ENCODE measurements at places on chromosomes 16 and 17.
A peak's percentile ranks its signal among the peaks of the same experiment; 100 is the strongest.

DNA sequence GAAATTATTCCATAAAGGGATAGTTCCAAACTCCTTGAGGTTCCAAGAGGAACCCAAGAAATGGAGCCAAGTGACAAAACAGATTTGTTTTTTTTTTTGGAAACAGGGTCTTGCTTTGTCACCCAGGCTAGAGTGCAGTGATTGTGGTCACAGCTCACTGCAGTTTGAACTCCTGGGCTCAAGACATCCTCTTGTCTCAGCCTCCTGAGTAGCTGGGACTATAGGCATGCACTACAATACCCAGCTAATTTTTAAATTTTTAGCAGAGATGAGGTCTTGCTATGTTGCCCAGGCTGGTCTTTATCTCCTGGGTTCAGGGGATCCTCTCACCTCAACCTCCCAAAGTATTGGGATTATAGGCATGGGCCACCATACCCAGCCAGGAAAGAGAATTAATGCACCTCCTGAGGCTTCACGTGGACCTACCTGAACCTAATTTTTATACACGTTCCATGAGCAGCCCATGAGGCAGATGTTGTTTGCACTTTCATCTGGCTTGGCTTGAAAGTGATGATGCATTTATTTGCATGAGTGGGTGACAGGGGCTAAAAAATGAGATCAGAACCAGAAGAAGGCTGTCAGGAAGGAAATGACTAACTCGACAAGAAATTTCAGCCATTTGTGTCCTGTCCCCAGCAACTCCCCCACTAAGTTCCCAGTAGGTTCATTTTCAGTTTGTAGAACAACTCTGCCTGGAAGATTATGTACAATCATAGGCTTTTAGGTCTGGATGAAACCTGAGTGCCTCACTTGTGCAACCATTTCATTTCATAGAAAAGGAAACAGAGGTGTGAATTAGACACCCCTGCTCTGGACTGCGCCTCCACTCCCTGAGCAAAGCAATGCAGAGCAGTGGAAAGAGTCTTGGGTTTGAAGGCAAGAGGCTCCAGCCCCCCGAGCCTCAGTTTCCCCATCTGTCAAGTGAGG, 10.3 kb upstream of the IRF8 start:
- DNase-seq: no peak

DNA sequence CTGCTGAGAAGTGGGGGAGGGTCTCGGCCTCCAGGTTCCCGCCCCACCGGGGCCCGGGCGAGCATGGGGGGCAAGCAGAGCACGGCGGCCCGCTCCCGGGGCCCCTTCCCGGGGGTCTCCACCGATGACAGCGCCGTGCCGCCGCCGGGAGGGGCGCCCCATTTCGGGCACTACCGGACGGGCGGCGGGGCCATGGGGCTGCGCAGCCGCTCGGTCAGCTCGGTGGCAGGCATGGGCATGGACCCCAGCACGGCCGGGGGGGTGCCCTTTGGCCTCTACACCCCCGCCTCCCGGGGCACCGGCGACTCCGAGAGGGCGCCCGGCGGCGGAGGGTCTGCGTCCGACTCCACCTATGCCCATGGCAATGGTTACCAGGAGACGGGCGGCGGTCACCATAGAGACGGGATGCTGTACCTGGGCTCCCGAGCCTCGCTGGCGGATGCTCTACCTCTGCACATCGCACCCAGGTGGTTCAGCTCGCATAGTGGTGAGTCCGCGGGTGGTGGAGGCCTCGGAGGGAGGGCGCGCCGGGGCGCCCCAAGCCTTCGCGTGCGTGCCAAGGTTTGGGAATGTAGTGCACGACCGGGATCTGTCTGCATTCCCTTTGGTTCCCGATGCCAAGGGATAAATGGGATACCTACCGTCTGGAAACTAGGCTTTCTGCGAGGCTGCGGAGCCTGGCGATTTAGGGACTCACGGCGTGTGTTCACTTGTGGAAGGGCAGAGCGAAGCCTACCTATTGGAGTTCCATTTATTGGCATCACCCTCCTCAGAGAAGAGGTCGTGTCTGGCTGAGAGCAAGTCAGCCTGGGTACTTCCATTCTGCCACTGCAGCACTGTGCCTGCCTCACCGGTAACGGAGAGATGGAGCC, 1.0 kb downstream of the ZNRF1 start:
- peak; percentile 83 for DNase-seq

DNA sequence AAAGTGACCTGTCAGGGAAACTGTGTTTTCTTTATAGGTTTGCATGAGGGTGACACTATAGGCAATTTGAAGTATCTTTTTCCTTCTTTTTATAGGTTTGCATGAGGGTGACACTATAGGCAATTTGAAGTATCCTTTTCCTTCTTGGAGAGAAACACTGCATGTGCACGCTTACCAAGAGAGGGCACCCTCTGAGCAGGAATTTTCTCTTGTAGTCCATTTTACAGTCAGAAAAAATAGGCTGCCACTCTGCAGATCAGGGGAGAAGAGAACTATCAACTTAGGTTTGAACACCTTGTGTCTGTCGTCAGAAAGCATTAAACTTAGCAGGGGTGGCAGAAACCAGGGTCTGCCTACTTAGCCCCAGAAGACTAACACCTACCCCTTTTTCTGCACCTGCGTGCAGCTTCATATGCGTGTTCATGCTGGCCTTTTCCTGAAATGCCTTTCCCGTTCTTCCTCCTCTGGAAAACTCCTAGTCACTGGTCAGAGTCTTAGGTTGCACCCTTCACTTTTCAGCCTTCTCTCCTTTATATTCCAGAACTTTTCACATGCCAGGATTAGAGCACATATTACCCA, 16.4 kb upstream of the SMIM36 start:
- peak; percentile 27 for DNase-seq

GRCh38 chr16:69330286-69331109, at the start of gene PDF:
Gene PDF (minus strand): TSS chr16:69330588. CDS start chr16:69330570, 18 bp downstream.
- peak; percentile 94 for DNase-seq

DNA sequence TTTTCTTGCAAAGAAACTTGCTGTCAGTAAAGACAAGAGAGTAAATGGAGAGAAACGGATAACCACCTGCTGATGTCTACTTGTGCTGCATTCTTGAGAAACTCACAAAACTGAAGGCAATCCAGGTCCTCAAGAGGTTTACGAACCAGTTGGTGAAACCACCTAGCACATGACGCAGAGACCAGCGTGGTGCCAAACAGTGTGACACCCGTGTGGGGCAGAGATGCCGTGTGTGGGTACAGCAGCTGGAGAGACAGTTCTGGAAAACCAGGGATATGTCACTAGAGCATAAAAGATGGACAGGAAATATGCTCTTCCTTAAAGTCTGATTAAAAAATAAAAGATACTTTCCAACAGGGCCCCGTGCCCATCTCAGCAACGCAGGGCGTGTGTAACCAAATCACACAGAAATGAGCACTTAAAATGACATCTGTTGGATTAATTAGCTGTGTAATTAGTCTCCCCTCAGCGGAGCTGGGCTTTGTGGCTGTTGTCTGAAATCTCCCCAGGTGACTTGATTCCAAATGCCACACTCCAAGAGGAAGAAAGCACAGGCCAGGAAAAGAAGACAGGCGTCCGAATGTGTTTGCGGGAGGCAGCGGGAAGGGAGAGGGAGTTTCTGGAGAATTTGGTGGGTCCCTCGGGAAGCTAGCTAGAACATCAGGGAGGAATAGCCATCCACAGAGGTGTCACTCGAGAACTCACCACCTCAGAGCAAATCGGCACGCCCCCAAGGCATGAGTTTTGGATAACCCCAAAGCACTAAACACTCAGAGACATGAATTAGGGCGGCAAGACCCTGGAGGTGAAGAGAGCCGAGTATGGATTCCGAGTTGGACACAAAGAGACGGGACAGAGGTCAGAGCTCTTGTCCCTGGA, 109.8 kb downstream of the ZFHX3 start:
- peak; percentile 46 for DNase-seq

- no peak for DNase-seq
Observed at GRCh38 chr16:50440991-50441390, 72.2 kb upstream of the BRD7 start.

- no peak for DNase-seq
Observed at GRCh38 chr16:80518436-80518835, 22.4 kb upstream of the DYNLRB2 start.

GRCh38 chr16:164827-165538, 795 bp upstream of the HBM start:
- DNase-seq: no peak

DNA sequence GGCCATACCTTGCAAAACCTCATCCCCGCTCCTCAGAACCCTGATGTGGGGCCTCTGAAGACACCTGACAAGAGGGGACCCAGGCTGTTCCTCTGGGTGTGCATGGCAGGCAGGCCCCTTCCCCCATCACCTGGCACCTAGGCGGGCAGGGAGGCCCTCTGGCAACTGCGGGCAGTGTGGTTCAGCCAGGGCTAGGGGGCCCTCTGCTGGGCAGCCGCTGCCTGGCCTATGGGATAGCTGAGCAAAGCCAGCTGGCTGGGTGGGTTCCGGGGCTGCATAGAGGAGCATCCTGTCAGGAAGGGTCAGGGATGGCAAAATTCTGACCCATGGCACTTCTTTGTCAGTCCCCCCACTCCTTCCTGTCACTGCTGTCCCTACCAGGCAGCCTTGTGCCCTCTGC, 228.7 kb upstream of the ASIC2 start:
- no peak for DNase-seq

- no peak for DNase-seq
Observed at GRCh38 chr16:10878644-10879501, 1.9 kb downstream of the CIITA start.

- DNase-seq: no peak
Observed at GRCh38 chr16:10009684-10010083, 172.5 kb downstream of the GRIN2A start.

DNA sequence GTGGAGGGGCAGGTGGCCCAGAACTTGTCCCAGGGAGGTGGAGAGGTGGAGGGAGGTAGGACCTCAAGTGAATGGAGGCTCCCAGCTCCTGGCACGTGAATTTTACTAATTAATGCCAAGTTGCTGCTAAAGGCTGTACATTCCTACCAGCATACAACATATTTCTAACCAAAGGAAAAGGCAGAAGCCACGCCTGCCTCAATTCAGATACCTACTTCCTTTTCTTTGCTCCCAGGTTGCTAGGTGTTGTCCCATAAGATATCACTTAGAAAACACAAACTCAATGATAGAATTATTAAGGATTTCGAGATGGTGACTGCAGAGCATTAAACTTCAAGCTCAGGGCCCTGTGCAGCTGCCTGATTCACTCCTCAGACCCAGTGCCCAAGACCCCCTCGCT, 20.5 kb upstream of the SMPD3 start:
- no peak for DNase-seq

DNA sequence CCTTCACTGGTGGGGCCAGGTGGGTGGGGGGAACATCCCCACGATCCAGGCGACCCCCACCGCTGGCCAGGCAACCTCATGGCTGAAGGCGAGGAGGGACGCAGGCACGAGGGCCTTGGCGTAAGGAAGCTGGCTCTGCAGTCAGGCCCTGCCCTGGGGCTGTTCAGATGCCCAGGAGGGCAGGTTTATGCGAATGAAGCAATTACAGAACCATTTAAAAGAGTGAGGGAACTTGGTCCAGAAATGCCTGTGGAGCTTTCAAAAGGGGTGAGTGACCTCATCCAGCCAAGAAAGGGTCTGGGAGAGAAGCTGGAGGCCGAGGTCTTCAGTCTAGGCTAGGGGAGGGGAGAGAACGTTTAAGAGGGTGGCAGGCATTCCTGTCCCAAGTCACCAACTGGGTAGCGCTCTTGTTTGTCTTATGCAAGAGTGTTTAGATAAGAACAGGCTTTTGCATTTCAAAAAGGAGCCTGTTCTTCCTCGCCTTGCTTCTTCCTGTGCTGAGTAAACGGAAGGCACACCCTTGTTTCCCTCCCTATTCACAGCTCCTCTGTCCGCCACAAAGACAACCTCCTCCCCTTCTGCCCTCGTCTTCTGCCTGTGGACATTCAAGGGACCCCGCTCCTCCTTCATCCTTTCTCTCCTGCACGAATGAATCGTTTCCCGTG, 183.5 kb upstream of the SDK2 start:
- DNase-seq: no peak

DNA sequence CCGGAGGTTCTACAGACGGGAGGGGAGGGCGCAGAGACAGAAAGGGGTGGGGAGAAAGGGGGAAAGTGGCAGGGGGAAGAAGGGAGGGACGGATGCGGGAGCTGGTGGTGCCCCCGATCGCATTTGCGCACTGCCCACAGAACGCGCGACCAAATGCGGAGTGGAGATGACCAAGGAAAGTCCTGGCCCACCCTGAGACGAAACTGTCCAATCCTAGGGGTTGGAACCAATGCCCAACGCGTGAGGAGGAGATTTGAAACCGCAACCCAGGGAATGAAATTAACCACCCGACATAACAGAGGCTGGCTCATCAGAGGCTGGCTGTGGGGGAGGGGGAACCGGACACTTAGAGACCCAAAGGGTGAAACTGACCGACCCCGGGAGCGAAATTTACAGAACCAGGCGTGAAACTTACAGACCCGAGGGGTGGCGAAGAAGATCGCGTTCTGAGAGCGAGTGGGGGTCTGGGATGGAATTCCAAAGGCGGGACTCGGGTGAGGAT, 1.4 kb downstream of the HES7 start:
- peak; percentile 25 for DNase-seq

DNA sequence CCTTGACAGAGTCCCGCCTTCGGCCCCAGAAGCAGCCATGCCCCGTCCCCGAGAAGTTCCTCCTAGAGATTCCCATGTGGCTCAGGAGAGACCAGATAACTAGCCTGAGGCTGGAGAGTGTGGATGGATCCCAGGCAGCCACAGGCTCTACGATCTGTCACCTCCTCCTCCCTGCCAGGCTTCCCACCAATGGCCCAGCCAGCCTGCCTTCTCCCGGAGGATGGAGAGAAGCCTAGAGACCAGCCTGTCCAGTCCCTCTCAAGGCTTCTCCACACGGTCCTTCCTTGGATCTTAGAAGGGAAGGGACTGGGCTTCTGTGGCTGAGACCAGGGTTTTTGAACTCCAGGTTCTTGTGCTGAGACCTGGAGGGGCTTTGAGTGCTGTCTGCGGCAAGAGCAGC, 1.6 kb upstream of the SMTNL2 start:
- DNase-seq: no peak

- DNase-seq: no peak
Observed at GRCh38 chr17:15233022-15233805, 31.9 kb downstream of the PMP22 start.

- DNase-seq: no peak
Observed at GRCh38 chr17:18960241-18960665, 8.3 kb downstream of the SLC5A10 start.

Data from NCI-H1417 (cell line).